SJCRH30 (cell line): ENCODE measurements at places on chromosomes 5 and 9. TPM values are rescaled to one million over a fixed set of nuclear protein-coding genes. Genes with fewer than 3 reads are reported as not detected.

GRCh38 chr5:31783086-31783645, 144.2 kb downstream of the PDZD2 start:
- H3K4me1 ChIP-seq, result no peaks in the 10 kb centered on the region
- no peaks in the 10 kb centered on the region for H3K36me3 ChIP-seq
- no peak overlapping the region for H3K27ac ChIP-seq

- H3K27ac ChIP-seq, result no peak overlapping the region
- DNase-seq, result no peak
- H3K27me3 ChIP-seq, result no peaks in the 10 kb centered on the region
- no peak overlapping the region for H3K4me3 ChIP-seq
Measured at GRCh38 chr5:143229896-143230675, 173.4 kb downstream of the NR3C1 start.

The HMMR gene
- total RNA-seq, result 74.1 and 92.5 TPM in 2 replicates

The MCC gene
- total RNA-seq, result 26.6 and 26.9 TPM in 2 replicates

The STPG3 gene
- total RNA-seq, result not detected in 2 replicates

The CCDC183 gene
- 0.14 TPM in 1 of 2 replicates, not detected in the other for total RNA-seq
